NCI-H187 treated with DMSO at 0.1 percent for 48 hours (cell line): ENCODE measurements at places on chromosomes 13 and 19.

DNA sequence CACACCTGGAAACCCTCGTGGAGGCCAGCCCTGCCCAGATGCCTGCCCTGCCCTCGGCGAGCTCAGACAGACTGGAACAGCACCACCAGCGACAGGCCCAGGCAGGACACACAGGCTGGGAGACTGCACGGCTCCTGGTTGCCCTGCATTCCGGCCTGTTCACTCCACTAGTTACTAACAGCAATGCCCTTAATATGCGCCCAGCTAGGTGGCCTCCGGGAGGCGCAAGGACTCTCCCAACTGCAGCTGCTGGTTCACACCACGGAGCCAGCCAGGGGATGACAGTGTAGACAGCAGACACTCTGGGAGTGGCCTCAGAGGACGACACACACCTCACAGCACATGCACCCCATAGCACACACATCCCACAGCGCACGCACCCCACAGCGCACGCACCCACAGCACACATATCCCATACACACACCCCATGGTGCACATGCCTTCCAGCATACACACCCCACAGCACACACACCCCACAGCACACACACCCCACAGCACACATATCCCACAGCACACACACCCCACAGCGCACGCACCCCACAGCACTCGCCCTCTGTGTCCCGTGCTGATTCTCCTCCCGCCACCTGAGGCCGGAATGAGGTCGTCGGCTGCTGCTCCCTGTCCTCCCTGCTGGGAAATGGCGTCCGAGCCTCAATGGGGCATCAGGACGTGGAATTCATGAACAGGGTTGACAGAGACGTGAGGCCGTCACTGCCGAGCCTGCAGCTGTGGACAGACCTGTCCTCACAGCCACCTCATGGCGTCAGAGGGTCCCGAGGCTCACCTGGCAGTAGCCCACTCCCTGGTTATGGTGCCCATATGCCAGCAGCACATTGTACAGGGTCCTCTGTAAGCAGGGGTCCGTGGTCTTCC is 13.6 kb downstream of the GRTP1 start:
- DNase-seq, result no peak

DNA sequence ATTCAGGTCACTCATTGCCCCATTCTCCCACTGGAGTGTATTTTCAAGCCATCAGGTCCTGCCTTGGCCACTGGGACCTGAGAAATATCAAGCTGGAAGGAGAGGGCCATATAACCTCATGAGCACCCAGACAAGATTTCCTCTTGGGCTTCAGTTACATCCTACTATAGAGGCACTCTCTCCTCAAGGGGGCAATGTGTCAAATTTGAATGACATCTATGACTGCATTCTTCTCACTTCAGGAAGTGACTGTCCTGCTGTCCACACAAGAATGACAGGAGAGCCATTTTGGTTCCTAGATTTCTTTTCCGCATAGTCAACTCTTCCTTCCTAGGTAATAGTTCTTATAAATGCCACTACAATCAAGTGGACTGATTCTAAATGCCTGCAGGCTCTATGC is 416.2 kb downstream of the DIAPH3 start:
- no peak for DNase-seq

DNA sequence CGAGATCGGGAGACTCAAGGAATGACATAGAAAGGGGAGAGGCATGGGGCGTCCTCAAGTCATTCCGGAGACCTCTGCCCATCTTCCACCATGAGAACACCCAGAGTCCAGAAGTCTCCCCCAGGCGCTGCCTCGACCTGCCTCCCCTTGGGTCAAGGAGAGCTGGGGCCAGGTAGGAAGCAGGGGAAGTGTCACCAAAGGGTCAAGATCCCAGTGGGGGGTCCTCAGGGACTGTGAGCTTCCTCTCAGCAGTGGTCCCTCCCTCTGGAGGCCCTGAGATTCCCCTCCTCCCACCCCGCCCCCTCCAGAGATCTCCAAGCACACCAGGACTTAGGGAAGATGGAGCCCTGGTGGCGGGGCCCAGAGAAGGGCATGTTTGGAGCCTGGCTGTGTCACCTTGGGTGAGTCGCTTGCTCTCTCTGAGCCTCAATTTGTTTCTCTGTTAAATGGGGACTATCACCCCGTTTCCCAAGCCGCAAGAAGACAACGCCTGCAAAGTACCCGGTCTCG is 919 bp downstream of the DACT3 start:
- no peak for DNase-seq

DNA sequence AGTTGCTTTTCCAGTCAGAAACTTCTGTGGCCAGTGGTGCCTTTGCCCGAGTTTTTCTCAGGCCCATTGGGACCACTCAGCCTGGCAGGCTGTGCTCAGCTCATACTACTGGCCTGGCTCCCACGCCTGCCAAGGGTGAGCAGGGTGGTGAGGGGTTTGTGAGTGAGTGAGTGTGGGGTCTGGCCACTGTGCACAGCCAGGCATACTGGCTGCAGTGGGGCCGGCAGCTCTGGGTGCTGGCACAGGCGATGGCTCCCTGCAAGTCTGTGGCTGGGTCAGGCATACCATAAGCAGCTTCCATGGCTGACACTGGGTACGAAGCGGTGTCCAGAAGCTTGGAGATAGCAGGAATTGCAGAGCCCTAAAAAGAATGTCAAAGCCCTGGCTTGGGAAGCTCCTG is 161.0 kb downstream of the SLITRK6 start:
- DNase-seq, result no peak

GRCh38 chr19:13717194-13717643 is 47.1 kb upstream of the MRI1 start:
- no peak for DNase-seq

- no peak for DNase-seq
Measured at GRCh38 chr13:33205804-33206221, 79.7 kb downstream of the STARD13 start.

DNA sequence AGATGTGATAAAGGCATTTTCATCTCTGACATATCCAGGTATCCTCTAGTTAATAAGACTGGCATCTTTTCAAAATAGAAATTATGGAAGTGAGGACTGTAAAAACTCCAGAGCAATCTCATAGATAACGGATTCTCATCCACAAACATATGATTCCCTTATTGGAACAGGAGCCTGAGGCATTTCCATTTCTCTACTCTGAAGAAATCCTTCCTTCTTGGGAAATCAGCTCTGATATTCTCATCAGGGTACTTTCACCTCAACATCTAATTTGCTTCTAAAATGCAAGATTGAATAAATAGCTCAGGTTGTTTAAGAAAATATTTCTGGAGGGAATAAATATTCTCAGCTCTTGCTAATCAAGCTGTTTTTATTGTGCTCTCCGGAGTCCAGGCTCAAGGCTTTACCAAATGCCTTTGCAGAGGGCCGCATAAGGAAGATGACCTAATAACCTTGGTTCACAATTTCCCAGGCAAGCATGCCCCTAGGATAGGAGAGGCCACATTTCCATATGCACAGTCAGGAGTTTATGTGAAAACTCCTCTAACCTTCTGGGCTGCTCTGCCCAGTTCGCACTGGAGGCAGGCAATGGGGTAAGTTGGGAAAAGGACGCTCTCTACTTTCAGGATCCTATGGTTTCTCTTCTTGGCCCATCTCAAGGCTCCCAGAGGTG is 44.0 kb upstream of the RFC3 start:
- no peak for DNase-seq

- DNase-seq, result no peak
Measured at GRCh38 chr13:33057019-33057780, 41.0 kb downstream of the KL start.

DNA sequence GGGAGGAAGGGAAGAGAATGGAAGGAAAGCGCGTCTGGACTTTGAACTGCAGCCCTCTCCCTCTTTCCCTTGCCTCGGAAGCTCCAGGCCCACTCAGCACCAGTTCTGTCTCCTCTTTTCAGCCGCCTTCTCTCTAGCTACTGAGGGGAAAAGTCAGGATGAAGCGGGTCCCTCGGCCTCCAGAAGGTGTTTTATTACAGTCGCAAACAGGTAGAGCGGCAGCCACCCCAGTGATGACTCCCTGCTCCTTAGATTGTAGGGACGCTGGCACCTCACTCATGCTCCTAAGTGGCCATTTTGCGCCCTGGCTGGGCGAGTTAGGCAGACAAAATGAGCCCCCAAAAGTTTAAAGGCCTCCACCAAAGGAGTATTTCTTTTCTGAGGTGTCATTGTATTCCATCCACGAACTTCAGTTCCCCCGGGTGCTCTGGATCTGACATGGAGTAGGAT is 954 bp upstream of the STK24 start:
- DNase-seq, result no peak

DNA sequence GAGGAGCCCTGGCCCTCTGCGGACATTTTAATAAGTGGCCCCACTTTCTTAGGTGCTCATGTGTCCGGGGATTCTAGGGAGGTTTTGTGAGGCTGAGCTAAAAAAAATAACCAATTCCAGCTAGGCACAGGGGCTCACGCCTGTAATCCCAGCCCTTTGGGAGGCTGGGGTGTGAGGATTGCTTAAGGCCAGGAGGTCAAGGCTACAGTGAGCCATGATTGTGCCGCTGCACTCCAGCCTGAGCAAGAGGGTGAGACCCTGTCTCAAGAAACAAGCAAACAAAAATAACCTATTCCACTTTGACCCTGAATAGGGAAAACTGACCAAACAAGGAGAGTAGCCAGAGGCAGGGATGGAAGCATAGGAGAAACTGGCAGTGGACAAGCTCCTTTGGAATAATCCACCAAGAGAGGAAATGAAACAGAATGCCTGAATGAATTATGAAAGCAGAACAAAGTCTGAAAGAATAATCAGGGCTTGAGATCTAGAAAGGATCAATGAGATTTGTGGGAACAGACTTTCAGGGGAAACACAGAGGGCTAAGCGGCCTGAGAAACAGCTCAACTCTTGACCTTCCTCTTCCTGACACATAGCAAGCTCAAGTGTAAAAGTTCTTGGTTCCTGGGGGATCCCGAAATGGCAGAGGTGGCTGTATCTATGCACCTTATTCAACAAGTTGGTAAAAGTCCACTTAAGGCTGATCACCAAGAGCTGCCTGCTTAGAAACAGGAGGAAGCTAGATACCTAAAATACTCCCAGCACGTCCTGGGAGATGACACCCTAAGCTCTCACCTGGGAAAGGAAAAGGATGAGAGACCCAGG is 30.1 kb upstream of the FFAR2 start:
- no peak for DNase-seq
